ENCODE measurements at places on chromosomes 3 and 15.

- DNase-seq: peak; percentile 2
Observed at GRCh38 chr3:177887475-177887874, 648.8 kb upstream of the KCNMB2 start.

DNA sequence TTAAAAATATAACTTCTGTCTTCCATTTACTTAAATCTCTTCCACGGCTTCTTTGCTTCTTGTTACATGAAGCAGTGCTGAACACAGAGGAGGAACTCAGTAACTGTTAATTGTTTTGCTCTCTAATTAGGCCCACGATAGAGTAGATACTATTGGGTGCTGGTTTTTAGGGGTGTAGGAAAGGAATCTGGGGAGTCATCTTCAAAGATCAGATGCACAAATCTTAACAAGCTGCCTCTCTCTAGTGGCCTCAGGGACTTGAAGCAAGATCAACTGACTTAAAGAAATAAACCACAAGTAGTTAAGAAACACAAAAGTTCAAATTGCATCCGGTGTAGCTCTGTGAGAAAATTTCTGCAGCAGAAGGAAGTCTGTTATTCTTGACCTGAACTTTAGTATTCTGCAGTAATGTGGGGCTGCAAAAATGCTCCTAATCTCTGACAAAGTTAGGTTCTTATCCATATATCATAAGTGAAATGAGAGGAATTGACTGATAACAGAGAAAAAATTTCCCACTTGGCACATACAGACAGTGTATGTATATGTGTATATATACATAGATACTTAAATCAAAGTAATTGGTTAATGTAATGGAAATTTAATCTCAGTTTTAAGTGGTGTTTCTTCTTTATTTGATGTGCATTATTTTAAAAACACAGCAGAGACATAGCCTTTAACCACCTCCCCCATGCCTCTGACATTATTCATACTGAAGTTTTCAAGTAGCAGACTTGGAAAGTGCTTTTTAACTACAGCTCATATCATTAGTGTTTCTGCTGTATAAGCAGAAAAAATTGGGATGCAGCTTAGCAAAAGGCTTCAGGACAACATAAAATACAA is 51.8 kb downstream of the CHST2 start:
- no peak for DNase-seq

- peak; percentile 55 for DNase-seq
Observed at GRCh38 chr3:196969134-196969659, 564 bp upstream of the PIGZ start.

GRCh38 chr3:149575213-149575960 is 82.4 kb downstream of the WWTR1 start:
- no peak for DNase-seq

DNA sequence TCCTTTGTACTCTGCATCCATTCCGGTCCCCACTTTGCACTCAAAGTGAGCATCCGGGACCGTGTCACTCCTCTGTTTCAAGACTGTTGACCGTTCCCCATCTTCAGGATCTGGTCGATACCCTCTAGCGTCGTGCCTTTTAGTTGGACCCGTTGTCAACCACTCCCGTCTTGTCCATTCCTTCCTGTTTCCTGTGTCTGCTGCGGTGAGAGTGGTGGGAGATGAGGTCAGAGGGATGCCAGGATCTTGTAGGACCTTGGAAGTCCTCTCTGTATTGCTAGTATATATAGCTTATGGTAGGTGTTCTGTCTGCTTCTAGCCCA is 624 bp downstream of the BRK1 start:
- DNase-seq: no peak

- DNase-seq: no peak
Observed at GRCh38 chr3:24951180-24951579, 456.5 kb upstream of the THRB start.

Measured in GM12892 (cell line).